Hepatic stellate cell (primary cell): ENCODE measurements at places on chromosomes 16 and 17.

DNA sequence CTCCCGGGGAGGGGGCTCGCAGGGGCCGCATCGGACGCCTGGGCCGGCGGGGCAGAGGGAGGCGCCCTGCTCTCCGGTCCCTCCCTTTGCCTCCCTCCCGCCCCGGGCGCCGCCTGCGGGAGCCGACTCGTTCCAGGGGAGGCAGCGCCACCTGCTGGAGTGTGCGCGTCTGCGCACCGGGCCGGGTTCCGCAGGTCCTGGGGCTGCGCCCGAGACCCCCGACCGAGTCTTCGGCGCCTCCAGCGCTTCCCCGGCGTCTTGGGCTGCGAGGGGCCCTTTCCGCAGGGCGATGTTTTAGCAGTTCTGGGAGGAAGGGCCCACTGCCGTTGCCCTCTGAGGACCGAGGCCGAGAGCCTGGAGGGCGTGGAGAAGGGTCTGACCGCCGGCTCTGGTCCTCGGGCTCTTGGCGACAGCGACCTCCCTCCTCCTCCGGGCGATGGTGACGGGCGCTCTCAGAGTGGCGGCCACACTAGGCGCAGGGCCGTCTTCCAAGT lies 106.3 kb downstream of the SEC14L1 start:
- peak; percentile 87 for DNase-seq

- DNase-seq: no peak
Observed at GRCh38 chr16:27633221-27633620, 83.3 kb downstream of the KATNIP start.

- DNase-seq: no peak
Observed at GRCh38 chr16:47816511-47816910, 339.3 kb downstream of the ABCC12 start.

DNA sequence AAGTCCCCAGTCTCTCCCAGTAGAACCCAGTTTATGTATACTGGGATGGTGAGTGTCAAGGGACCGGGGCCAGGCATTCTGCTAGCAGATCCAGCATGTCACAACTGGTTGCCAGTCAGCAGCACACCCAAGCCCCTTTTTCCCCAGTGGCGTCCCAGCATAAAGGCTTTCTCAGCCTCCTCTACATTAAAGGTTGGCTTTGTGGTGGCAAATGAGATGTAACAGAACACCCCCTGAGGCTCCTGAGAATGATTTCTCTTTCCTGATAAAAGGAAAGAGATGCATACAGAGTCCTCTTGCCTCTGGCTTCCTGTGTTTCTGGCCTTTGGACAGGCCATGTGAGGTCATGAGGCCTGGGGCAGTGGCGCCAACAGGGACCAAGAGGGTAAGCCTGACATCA lies 27.9 kb downstream of the IRX6 start:
- no peak for DNase-seq

GRCh38 chr17:18225642-18226283 lies 328 bp downstream of the LLGL1 start:
- peak; percentile 41 for DNase-seq

DNA sequence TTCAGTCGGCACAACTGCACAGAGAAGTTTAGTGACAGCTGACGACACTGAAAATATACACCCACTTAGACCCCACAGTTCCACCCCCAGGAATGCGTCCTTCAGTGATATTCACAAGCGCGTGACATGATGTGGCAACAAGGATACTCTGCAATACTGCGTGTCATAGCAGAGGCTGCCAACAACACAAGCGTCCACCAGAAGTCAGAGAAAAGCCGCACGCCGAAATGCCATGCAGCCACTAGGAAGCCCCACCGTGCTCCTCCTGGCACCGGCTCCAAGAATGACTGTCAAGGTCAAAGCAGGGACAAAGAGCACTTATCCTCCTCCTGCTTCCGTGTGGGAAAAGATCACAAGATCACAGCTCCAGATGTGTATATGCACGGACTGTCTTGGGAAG lies 3.5 kb downstream of the ATP2A3 start:
- peak; percentile 80 for DNase-seq

GRCh38 chr17:73503560-73503959 lies 140.7 kb downstream of the SDK2 start:
- DNase-seq: no peak

DNA sequence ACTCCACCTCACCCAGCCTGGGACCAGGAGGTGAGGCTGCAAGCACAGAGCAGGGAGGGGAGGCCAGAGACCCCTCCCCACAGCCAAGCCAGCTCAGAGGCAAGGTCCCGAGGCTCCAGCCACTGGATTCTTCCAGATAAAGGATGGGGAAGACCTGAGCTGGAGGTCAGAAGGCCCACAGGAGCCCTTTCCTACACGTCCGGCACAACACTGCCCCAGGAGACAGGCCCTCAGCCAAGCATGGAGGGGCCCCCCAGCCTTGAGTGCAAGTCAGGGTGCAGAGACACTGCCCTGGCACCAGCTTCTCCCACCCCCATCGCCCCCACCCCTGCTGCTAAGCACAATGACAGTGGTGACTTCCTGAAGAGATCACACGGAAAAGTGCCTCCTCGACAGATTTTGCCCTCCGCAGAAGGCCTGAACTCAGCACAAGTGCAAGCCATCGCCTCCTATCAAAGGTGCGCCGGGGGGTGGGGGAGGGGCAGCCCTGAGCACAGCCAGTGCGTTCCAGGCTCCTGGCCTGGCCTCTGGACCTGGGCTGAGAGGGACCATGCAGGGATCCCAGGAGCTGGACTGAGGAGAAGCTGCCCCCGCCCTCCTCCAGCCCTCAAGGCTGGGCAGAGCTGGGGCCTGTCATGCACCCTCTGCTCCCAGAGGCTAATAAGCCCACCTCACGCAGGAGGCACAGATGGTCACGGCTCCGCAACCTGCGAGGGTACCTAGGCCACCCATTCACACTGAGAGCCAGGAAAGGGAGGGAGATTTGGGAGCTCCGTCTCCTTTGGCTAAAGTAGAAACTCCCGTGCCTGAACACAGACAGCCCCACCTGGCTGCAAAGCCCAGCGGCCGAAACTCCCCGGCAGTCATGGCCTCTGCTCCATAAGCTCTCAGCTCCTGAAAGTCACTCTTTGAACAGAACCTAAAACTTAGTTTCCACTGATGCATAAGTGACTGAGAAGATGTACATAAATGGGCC lies 2.7 kb downstream of the MAFG start:
- DNase-seq: no peak

DNA sequence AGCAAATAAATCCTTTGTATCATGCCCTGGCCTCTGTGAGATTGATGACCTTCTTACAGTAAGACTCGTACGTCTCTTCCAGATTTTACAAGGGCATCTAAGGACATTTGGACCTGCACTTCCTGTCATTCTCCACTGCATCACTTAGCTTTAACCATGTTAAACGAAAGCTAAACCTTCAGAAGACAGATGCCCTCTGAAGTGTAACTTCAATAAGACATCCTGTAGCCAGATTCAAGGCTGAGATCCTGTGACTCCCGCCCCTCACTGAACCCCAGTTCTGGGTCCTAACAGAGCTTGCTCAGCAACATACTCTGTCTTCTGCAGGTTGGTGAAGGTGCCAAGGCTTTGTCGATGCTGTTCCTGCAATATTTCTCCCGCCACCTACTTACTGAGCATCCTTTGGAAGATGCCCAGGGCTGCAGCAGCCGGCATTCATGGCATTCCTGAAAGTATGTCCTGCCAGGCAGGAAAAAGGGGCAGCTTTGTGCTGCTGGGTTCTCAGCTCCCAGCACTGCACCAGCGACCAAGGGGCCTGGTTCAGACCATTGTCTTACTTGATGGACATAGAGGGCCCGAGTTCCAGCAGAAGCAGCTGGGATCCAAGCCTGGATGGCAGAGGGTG lies 131.1 kb downstream of the AXIN2 start:
- DNase-seq: no peak

DNA sequence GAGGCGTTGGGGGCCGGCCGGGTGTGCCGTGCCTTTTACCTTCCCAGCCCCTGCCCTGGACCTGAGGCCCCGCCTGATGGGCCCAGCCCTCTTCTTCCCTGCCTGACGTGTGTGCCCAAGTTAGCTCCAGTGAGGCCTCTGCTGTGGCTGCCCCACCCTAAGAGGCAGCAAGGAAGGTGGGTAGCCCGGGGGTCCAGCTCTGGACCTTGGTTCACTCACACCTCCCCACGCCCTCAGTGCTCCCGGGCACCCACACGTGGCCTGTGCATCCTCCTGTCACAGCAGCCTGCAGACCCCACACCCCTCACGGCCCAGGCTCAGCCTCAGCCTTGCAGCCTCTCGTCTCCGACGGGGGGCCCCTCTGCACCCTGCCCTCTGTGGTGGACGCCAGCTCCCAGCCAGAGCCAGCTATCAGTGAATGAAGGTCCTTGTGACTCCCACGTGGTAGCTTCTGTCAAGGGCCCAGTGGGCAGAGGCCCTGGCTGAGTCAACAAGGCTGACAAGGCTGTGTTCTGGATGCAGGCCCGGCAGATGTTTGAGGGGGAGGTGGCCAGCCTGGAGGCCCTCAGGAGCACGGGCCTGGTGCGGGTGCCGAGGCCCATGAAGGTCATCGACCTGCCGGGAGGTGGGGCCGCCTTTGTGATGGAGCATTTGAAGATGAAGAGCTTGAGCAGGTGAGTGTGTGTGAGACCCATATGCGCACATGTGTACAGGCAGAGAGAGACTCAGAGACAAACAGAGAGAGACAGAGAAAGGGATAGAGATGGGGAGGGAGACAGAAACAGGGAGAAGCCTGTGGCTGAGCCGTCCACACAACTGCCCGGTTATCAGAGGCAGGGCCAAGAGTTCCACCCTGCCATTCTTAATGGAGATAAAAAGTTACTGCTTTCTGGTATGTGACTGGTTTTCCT lies 2.8 kb downstream of the FN3K start:
- DNase-seq: no peak

DNA sequence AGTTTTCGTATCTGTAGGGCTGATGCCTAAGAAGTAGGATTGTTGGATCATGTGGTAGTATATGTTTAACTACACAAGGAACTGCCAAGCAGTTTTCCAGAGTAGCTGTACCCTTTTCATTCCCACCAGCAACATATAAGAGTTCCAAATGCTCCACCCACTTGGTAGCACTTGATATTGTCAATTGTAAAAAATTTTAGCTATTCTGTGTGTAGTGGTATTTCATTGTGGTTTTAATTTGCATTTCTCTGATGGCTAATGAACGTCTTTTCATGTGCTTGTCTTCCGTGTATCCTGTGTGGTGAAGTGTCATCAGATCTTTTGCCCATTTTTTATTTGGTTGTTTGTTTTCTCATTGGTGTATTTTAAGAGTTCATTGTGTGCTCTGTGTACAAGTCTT lies 69.7 kb downstream of the TANC2 start:
- no peak for DNase-seq

- peak; percentile 43 for DNase-seq
Observed at GRCh38 chr17:17494870-17495535, 1.2 kb downstream of the RASD1 start.

DNA sequence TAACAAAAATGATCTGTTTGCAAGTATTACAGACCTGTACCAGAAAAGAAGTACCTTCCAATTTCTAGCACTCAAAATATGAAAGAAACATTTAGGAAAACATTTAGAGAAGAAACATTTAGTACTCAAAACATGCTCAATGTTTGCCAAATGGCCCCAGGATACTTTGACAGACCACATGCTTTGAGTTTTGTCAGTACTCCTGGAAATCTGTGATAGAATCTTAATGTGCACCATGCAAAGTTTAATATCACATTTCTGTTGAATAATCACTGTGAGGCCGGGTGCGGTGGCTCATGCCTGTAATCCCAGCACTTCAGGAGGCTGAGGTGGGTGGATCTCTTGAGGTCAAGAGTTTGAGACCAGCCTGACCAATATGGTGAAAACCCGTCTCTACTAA lies 8.5 kb upstream of the ZC3H7A start:
- no peak for DNase-seq

GRCh38 chr17:78693346-78694083 lies 88.6 kb downstream of the CYTH1 start:
- DNase-seq: no peak

- DNase-seq: no peak
Observed at GRCh38 chr16:83602761-83603722, 204.7 kb upstream of the HSBP1 start.

DNA sequence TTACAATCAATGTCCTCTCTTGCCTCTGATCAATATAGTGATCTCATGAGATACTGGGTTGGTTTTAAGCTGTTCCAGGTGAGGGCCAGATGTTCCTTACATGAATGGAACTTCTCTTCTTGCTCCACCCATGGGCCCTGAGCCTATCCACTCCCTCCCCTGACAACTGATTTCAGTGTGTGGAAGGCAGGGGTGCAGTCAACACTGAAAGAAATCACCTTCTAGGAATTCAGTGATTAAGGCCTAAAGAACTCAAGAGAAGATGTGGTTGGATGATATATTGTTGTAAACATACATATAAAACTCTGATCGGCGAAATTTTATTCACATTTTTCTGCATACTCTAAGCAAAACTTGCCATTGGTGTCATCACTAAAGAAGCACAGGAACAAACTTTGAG lies 6.7 kb upstream of the GOSR2 start:
- no peak for DNase-seq

DNA sequence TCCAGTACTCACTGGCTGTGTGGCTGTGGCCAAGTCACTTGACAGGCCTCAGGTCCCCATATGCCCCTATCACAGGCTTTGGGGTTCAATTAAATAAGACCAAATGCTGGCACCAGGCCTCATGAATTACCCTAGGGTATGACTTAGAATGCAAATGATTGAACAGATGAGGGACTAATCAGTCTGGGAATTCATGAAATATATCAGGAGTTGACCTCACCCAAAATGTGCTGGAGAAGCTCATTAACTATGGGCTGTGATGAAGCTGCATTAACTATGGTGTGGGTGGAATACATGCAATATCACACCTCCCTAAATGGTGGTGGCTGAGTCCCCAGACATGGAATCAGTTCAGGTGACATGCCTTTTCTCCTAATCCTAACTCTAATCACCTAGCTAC lies 72.1 kb downstream of the DNAH3 start:
- DNase-seq: no peak

- DNase-seq: no peak
Observed at GRCh38 chr17:55289106-55289446, 24.3 kb downstream of the HLF start.

DNA sequence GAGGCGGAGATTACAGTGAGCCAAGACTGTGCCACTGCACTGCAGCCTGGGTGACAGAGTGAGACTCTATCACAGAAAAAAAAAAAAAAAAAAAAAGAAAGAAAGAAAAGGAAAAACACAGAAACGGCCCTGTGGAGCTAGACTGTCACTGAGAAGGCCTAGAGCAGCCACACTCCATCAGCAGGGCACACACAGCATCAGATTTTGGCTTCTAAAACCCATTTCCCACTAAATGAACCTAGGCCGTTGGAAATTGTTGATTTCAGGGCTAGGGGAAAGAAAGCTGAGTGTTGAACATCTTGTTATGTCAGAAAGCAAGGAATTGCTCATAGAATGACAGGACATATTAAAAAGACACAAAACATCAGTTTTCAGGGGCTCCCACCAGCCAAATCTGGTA lies 48.9 kb downstream of the ZCCHC14 start:
- DNase-seq: no peak
